B cell (primary cell): ENCODE measurements at places on chromosomes 5 and 9. TPM values are rescaled to one million over a fixed set of nuclear protein-coding genes. Genes with fewer than 3 reads are reported as not detected.

DNA sequence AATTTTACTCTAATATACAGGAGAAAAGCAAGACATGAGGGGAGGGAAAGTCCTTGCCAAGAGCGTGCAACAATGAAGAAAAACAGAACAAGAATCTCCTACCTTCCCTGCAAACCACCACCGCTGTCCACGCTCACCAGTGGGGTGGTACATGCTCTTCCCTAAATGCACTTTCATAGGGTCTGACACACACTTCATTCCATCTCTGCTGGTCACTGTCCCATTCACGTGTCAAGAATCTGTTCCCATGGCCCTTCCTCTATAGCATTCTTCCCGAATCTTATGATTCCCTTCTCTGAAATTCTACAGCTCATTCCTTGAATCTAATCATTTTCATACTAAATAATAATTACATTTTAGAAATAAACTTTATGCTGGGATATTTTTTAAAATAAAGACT, 11.4 kb upstream of the DNAH5 start:
- no peaks in the 10 kb centered on the region for H3K27me3 ChIP-seq
- no peak for DNase-seq
- no peak overlapping the region for H3K27ac ChIP-seq
- no peaks in the 10 kb centered on the region for H3K4me1 ChIP-seq
- H3K4me3 ChIP-seq = no peak overlapping the region

DNA sequence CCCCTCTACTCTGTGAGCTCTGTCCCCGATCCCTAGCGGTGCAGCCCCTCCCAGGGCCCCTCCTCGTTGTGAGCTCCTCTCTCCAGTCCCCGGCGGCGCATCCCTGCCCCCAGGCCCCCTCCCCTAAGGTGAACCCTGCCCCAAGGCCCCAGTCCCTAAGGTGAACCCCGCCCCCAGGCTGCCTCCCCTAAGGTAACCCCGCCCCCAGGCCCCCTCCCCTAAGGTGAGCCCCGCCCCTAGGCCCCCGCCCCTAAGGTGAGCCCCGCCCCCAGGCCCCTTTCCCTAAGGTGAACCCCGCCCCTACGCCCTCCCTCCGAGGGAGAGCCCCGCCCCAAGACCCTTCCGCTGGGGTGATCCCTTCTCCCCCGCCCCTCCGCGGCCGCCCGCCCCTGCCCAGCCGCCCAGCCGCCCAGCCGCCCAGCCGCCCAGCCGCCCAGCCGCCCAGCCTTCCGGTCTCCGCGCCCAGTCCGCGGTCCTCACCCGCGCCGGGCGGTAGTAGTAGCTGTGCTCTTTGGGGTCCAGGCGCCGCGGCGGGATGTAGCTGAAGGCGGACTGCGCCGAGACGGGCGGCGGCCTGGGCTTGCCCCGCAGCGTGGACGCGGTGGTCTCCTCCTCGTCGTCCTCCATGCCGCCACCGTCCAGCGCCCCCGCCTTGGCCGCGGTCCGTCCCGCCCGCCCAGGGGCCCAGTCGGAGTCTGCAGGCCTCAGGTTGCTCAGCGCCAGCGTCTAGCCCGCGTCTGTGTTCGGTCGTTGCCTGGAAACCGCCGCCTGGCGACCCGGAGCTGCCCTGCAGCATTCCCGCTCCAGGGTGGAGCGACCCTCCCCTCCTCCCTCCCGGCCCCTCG, at the start of gene CFAP90:
CFAP90 (minus strand) TSS at position 739 of the 845 bp plus-strand sequence; CDS start at position 627, 112 bp downstream.
- DNase-seq = peak; percentile 43
- H3K4me3 ChIP-seq = peak within 1 kb of the TSS; percentile 44
- no peak within 1 kb of the TSS for H3K27ac ChIP-seq
- peaks cover 20% of the 10 kb centered on the region for H3K4me1 ChIP-seq

DNA sequence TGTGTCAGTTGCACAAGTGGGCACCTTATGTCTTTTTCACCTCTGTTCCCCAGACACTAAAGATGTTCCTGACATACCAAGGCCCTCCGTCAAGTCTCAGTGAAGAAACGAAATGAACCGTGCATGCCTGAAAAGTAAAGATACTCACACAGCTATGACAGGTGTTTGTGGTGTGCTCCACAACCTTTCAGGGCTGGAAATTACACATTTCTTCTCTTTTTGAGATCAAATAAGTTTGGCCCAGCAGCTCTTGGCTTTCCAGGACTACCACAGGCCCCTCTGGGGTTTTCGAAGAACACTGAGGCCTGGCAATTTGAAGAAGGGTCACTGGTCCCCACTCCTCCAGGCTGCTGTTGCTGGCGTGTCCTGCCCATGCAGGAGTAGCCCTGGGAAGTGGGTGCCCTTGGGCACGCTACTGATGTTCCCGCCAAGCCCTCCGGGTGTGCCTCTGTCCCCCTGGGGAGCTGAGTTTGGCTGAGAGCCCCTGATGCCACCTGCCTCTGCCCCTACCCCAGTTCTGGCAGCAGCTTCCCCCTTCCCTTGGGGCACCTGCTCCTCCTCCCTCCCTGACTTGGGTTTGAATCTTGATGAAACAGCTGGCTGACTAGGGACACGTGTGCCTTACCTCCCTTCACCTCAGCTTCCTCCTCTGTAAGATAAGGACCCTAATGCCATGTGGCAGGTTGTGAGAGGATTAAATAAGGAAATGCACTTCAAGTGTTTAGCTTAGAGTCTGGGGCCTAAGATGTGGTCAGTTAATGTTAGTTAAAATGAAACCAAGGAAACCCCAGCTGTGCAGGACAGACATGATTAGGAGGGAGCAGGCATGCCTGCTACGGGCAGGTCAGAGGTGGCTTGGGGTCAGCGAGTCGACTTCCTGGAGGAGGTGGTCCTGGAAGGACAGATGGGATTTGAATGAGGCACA, 49.1 kb upstream of the GADD45G start:
- peaks cover 15% of the 10 kb centered on the region for H3K4me1 ChIP-seq
- H3K36me3 ChIP-seq = no peaks in the 10 kb centered on the region

- no peak overlapping the region for H3K27ac ChIP-seq
- no peak for DNase-seq
- no peaks in the 10 kb centered on the region for H3K36me3 ChIP-seq
- peaks cover 16% of the 10 kb centered on the region for H3K4me1 ChIP-seq
- H3K4me3 ChIP-seq = peak overlapping the region; percentile 57
These were observed 977 bp upstream of the PAM start for GRCh38 chr5:102753889-102754766.

DNA sequence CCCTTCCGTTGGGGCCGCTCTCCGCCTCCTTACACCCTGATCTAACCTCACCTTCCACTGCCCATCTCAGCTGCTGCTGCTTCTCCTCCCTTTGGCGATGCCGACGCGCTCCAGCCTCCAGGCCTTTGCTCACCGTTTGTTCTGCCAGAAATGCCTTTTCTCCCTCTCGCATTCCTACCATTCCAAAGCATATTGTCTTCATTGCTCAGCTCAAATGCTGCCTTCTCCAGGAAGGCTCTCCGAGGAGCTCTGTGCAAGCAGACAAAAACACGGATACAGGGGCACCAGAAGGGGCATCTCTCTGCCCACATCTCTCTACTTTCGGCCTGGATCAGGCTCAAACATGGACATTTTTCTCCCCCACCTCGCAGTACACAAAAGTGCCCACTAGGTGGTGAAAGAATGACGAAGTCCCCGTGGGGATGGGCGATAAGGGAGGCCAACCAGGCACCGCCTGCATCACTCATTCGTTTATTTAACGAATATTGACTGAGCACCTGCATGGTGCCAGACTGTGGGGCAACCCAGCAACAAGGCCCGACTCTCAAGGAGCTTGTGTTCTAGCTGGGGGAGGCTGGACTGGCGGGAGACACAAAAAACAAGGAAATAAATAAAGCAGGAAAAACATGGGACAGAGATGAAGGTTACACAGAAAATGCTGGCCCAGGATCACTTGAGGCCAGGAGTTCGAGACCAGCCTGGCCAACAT, 7.3 kb upstream of the GRHPR start:
- no peaks in the 10 kb centered on the region for H3K36me3 ChIP-seq
- H3K4me1 ChIP-seq = peaks cover 45% of the 10 kb centered on the region
- no peak overlapping the region for H3K4me3 ChIP-seq
- DNase-seq = peak; percentile 86
- no peak overlapping the region for H3K27ac ChIP-seq
- H3K27me3 ChIP-seq = no peaks in the 10 kb centered on the region

DNA sequence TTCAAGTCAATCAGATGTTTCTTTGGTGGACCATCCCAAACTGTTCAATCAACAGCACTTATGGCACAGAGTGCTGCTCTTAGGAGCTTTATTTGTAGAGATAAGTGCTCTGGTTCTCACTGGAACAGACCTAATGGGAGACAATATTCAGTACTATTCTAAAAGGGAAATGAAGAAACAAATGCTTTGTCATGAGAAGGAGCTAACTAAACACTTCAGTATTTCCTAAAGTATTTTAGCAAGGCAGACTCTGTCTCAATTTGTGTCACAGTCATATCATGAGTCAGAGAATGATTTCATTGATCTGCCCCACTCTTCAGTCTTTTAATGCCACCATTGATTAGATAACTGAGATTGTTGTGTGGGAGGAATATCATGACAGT, 175.3 kb downstream of the SLF1 start:
- peaks cover 31% of the 10 kb centered on the region for H3K4me1 ChIP-seq
- no peak overlapping the region for H3K4me3 ChIP-seq
- H3K27ac ChIP-seq = no peak overlapping the region
- DNase-seq = no peak
- H3K36me3 ChIP-seq = no peaks in the 10 kb centered on the region

- H3K4me1 ChIP-seq = peaks cover 20% of the 10 kb centered on the region
- no peak overlapping the region for H3K4me3 ChIP-seq
These were observed 4.1 kb upstream of the CERCAM start for GRCh38 chr9:128416432-128417019.

The SLC6A7 gene
- total RNA-seq = not detected in 2 replicates

The DPYSL3 gene
- not detected in 2 replicates for total RNA-seq

The MATR3 gene
- 243 and 271 TPM in 2 replicates for total RNA-seq

The KIF4B gene
- not detected in 2 replicates for total RNA-seq

The SPATA31D4 gene
- total RNA-seq = not detected in 2 replicates

The TOPORS gene
- 21.4 and 21.5 TPM in 2 replicates for total RNA-seq
